ENCODE measurements at places on chromosomes 3 and 15. TPM values are rescaled to one million over a fixed set of nuclear protein-coding genes. Genes with fewer than 3 reads are reported as not detected.

The LIPH gene
- total RNA-seq, result not detected

The TMEM212 gene
- not detected for total RNA-seq

The EIF3J gene
- 123 TPM for total RNA-seq

The ZNF860 gene
- not detected for total RNA-seq

The CTXN2 gene
- total RNA-seq, result not detected

The POPDC2 gene
- total RNA-seq, result 0.07 TPM

The FAM43A gene
- 40.0 TPM for total RNA-seq

The MESP1 gene
- total RNA-seq, result 8.9 TPM

The NCK1 gene
- 107 TPM for total RNA-seq

- peak; percentile 65 for DNase-seq
Observed at GRCh38 chr15:70596354-70597055, 166.9 kb downstream of the UACA start.

DNA sequence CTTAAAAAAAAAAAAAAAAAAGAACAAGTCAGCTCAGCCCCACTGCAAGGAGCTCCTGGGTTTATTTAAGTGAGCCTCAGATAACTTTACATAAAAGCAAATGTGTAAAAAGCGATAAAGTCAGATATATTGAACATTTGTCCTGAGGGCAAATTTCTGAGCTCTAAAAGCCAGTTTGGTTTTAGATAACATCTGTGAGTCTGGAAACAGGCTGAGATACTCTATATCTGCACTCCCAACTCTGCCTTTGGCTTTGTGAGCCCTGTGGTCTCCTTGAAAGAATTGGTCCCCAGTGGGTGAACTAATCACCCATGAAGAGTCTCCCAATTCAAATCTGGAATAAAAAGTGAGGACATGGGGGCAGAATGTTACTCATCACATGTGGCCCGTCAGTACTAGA lies 104.6 kb downstream of the APBA2 start:
- DNase-seq, result no peak

GRCh38 chr15:73955326-73955725 lies 29.1 kb downstream of the LOXL1 start:
- no peak for DNase-seq

GRCh38 chr3:170240671-170241070 lies 18.4 kb downstream of the PRKCI start:
- DNase-seq, result no peak

DNA sequence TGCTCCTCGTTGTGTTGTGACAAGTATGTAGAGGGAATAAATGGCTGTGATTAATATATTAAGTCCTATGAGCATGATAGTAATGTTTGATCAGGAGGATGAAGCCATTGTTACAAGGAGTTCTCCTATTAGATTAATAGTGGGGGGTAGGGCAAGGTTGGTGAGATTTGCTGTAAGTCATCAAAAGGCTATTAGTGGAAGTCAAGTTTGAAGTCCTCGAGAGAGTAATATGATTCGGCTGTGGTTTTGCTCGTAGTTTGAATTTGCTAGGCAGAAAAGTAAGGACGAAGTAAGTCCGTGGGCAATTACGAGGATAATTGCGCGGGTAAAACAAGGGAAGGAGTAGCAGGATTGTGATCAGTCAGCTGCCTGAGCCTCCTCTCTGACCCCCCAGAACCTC lies 26.0 kb upstream of the BUB1B start:
- DNase-seq, result no peak

DNA sequence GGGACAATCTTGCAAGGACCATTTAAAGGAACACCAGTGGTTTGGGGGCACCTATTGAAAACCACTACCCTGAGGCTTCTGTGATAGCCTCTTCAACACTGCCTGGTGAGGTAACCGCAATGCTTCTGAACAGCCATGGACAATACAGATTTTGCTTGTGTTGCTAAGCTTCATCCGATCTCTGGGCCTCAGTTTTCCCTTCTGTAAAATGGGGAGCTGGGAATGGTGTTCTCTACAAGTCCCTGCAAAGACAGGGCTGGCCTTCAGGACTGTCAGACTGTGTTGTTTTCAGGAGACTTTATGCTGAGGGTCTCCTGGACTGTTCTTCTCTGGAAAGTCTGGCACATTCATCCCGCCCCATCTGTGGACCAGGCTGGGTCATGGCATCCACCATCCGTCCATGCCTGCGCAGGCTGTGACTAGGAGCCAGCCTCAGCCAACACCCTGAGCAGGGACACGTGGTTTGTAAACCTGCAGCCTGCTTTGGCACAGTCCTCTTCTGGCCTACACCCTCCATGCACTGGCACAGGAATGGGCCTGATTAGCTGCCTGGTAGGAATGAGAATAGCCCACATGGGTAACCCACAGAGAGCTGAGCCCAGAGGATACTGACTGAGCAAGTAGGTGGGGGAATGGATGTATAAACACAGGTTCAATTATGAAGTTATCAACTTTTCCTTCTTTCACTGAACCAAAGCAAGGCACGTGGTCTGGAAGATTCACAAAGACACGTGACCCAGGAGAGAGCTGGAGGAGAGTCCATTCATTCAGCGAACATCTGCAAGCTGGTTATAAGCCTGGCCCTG lies 55.3 kb downstream of the ROPN1B start:
- no peak for DNase-seq

GRCh38 chr15:62365795-62366442 lies 200.8 kb upstream of the C2CD4B start:
- DNase-seq, result no peak

GRCh38 chr3:176447369-176447768 lies 749.9 kb downstream of the TBL1XR1 start:
- no peak for DNase-seq

- DNase-seq, result no peak
Observed at GRCh38 chr3:184537885-184538665, 23.5 kb upstream of the EPHB3 start.

GRCh38 chr3:28612232-28612631 lies 263.6 kb upstream of the AZI2 start:
- no peak for DNase-seq

- peak; percentile 82 for DNase-seq
Observed at GRCh38 chr15:73927476-73928240, 1.4 kb downstream of the LOXL1 start.

GRCh38 chr3:103127737-103128136 lies 692.9 kb downstream of the ZPLD1 start:
- no peak for DNase-seq

DNA sequence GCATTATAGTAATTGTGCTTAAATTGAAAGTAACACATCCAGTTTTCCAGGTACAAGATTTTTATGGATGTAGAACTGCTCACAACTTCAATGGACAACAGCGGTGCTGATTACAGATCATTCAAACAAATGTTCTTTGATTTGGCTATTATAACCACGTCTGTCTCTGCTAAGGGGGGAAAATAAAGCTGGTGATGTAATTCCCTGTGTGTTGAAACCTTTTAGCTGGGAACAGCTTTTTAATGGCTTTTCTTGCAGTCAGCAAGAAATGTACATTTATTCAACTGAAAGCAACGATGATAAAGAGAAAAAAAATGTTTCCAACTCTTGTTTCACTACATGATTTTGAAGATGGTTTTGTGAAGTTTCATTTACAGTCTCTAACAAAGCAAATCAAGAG lies 431.9 kb upstream of the AGTR1 start:
- no peak for DNase-seq

DNA sequence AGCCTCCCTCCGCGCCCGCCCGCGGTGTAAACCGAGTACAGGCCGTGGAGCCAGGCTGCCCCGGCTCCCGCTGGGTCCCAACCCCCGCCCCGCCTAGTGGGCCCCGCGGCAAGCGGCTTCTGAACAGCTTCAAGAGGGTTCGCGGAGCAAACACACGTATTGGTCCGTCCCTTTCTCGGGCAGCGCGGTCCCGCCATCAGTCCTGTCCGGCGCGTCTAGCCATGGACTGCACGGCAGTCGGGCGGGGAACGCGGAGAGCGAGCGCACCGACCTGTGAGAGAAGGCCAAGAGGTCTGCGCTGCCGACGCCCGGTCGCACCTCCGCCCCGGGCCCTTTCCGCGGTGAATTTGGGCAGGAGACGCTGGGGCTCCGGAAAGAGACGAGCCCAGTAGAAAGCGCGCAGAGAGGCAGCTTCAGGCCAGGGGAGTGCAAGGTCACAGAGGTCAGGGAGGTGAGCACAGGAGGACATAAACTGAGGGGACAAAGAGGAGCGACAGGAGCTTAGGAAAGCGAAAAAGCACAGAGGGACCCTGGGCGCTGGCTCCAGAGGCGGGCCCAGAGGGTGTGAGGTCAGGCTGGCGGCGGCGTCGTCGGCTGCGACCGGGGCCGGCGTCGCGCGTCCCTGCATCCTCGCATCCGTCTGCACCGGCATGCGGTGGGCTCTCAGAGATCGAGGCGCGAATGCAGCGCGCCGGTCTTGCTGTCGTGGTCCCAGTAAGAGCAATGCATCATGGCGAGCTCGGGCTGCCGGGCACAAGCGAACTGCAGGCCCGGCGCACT lies 1.8 kb downstream of the FOXL2 start:
- DNase-seq, result no peak

DNA sequence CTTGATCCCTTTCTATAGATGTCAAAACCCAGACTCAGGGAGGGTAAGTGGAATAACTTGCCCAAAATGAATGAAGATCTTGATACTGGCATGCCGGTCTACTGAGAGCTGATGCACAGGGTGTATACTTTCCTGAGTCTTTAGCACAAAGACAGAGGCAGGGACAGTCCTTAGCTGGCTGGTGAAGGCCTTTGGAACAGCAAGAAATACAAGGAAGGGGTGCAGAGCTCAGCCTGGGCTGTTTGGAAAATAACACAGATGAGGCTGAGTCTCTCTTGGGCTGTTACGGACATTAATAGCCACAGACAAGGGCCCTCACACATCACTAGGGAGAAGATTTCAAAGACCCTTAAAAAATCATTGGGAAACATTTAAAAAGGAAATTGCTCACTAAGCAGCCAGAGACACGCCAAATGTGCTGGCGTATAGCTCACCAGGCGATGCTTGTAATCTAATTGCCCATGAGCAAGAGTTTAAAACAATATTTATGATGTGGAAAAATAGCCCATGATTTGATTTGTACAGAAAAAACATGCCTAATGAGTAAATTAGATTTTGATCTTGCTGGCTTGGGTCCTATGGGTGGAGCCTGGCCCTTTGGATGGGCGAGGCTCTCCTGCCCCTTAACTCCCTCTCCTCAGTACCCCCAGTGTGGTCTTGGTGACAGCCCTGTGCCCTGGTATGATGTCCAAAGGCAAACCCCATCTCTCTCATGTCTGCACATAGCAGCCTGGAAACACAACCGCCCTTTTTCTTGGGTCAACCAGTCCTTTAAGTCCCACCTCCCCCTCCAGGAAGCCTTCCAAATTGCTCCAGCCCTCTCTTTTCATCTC lies 81.8 kb upstream of the MRPS22 start:
- no peak for DNase-seq

GRCh38 chr3:46538803-46539442 lies 27.2 kb downstream of the LRRC2 start:
- peak; percentile 83 for DNase-seq

DNA sequence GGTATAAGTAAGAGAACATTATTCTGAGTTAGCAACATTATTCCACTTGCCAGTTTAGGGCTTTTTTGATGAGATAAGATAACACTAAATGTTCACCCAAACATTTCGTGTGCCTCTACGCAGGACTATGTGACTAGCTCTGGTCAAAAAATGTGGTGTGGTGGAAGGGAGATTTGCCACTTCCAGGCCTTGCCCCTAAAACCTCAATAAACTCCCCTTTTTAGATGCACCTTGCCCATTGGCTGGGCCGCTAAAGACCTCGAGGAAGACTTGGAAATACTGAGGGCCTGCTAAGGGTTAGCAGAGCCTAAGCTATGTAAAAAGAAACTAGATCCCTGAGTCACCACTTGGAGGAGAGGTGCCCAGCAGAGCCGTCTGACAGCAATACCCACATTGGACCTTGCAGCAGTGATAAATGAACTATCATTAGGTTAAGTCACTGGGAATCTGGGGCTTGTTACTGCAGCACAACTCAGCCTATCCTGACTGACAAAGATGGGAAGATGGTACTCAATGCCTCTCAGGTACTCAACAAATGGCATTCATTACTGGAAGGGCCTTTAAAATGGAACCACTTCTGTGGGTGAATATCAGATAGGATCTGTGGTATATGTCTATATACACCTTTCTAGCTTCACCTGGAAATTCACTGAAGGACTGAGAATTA lies 331.5 kb upstream of the TLE3 start:
- no peak for DNase-seq
